ENCODE measurements at places on chromosomes 2 and 18.

- DNase-seq, result no peak
Observed at GRCh38 chr2:128416109-128416785, 97.6 kb upstream of the HS6ST1 start.

- no peak for DNase-seq
Observed at GRCh38 chr18:37570336-37570930, 4.8 kb upstream of the CELF4 start.

DNA sequence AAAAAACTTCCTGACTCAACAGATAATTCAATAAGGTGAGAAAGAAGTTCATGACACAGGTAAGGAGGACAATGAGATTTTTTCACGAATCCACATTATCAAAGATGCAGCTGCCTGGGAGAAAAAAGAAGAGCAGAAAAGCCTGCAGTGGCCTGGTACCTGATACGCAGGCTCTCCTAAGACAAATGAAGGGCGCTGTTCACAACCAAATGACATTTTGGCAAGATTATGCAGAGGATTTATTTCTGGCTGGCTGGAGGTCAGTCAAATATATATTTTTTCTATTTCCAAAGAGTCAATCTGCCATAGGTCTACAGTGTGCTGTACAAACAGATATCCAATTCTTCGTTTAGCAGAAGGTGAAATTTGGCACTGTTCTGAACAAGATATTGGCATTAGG, 257.3 kb downstream of the STK39 start:
- no peak for DNase-seq

DNA sequence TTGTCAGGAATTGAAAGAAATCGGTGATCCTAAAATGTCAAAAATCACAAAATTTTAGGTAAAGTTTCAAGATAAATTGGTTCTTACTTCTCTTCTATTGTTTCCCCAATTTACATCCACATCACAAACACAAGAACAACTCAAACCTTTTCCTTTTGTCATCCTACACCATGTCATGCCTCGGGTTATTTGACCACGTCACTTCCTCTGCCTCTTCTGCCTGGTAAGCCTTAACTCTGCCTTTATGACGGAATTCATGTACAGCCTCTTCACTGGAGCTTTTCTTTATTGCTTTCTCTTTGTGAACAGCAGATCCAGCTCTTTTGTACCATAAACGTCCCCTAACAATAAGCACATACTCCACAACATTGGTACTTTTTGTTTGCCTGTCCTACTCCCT, 258.0 kb downstream of the DPP10 start:
- DNase-seq, result no peak

- DNase-seq, result no peak
Observed at GRCh38 chr18:70674896-70675295, 386.1 kb downstream of the SOCS6 start.

DNA sequence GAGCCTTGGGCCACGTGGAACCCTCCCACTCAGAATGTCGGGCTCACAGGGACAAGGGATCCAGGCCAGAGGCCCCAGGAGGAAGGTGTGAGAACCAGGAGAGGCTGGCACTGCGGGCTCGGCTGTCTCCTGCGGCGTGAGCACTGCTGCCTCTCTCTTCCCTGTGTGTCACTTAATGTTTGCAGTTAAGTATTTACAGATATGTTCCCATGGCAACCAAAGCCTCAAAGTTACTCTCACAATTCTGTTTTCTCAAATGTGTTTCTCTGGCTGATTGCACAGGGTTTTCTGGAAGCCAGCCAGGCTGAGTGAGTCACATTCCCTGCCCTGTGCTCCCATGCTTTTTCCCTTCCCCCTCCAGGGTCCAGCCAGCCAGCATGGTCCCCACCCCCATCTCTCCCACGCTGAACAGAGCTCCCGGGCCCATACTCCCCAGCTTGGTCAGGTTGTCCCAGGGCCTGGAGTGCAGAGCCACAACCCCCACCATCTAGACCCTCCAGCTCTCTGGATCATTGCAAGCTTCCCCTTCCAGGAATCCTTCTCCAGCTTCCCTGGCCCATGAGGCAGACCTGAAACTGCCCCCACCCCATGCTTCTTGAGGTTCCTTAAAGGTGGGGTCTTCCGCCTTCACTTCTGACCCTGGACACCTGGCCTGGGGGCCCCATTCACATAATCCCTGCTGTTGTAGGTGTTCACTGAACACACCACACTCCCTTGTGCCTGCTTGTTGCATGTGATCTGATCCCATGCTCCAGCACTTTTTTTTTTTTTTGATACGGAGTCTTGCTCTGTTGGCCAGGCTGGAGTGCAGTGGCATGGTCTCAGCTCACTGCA, 265.9 kb downstream of the CELF4 start:
- peak; percentile 88 for DNase-seq

DNA sequence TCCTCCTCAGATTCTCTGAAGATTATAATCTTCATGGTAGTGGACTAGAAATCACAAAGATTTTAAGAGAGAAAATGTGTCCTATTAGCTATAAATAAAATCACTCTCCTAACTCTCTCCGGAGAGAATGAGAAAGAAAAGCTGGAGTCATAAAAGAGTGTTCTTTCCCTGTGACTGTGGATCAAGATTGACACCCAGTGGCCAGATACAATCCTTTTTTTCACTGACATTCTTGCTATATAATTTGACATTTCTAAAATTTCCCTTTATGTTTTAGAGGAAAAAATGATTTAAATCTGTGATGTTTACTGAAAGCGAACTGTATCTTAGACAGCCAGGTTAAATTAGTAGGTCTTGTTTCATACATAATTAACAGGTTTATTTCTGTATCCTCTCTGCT, 35.4 kb upstream of the LRP2 start:
- no peak for DNase-seq

DNA sequence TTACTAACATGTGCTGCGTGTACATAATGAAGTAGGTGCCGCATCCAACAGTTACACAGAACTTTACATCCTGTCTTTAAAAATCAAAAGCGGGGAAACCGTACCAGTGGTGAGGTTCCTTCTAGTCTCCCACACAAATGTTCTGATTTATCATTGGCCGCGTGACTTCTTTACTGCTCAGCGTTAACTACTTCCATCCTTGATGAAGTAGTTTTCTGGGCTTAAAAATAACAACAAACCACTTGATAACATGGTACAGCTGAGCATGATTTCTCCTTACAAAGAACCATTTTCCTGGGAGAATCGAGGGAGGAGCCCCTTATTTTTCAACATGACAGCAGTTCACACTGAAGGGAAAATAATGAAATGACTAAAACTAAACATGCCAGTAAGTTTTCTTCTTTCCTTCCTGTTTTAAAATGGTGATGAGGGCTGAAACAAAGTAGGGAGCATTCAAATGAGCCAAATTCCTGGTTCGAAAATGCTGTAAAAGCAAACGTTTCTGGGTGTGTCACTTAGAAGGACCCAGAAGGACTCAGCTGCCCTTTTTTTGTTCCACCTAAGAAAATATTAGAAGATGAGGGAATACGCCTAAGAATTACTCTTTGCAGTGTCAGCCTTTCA, 9.9 kb downstream of the EMILIN2 start:
- no peak for DNase-seq

GRCh38 chr2:219286436-219287115, 7.4 kb downstream of the DNAJB2 start:
- DNase-seq, result no peak

DNA sequence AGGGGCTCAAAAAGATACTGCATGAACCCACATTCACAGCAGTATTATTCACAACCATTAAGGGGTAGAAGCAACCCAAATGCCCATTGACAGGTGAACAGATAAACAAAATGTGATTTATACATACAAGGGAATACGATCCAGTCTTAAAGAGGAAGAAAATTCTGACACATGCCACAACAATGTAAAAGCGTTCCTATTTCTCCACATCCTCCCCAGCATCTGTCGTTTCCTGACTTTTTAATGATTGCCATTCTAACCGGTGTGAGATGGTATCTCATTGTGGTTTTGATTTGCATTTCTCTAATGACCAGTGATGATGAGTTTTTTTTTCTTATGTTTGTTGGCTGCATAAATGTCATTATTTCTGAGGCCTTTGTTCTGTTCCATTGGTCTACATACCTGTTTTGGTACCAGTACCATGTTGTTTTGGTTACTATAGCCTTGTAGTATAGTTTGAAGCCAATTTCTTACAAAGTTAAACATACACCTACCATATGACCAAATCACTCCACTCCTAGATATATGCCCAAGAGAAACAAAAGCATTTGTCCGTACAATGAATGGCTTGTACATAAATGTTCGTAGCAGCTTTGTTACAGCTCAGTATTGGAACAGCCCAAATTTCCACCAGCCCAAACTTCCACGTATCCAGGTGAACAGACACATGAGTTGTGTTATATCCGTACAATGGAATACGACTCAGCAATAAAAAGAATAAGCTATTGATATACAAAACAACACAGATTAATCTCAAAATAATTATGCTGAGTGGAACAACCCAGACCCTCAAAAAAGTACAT, 85.1 kb downstream of the TMEM131 start:
- no peak for DNase-seq

DNA sequence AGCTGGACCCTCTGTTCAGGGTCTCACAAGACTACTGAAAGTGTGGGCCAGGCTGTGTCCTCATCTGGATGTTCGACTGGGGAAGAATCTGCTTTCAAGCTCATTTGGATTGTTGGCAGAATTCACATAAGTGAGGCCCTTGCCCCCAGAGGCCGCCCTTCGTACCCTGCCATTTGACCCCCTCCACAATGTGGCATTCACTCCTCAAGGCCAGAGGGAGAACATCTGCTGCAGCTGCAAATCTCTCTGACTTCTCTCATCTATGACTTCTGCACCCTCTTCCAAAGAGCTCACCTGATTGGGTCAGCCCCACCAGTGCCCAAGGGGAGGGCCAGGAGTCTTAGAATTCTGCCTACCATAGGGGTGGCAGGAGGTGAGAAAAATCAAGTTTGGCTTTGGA, 3.9 kb upstream of the CNDP2 start:
- no peak for DNase-seq

DNA sequence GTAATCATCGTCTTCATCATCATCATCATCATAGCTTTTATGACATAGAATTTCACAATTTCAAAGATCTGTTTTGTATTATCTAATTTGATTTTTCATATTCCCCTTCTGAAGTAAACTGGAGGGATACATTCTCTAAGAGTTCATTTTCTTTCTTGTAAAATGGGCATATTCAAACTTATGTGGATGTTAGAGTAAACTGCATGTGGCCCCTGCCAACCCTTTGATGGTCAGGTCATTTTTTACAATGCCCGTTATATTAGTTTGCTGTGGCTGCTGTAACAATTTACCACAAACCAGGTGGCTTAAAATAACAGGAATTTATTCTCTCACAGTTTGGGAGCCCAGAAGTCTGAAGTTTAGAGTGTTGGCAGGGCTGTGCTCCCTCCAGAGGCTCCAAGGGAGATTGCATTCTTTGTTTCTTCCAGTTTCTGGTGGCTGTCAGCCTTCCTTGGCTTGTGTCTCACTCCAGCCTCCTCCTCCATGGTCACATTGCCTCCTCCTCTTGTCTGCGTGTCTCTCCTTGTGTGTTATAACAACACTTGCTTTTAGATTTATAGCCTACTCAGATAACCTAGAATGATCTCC, 127.5 kb upstream of the MMADHC start:
- no peak for DNase-seq

DNA sequence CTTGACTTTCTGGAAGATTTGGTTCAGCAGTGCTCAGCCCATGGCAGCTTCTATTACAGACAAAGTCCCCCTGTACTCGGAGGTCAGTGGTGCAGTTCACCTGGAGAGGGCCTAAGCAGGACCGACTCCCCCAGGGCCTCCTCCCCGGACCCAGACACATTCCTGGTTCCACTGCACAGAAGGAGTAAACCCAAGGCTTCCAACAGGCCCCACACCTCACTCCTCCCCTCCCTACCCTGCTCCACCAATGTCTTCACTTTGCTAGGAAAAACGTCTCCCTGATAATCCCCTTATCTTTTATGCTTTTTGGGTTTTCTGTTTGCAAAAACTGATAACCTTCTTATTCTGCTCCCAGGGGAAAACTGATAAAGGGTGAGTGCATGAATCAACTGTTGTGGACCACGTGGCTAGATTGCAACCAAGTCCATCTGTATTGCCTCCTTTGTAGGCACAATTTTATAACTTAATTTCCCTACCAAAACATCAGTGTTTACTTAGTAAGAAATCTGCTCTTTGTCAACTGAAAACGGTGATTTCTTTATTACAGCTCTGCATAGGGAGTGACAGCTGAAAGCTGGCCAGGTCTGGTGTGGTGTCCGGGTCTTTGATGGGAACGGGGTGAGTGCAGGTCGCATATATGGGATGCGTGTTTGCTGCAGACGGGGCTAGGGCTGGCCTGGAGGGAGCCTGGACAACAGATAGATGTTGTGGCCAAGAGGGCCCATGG, 202.5 kb downstream of the GLI2 start:
- no peak for DNase-seq

DNA sequence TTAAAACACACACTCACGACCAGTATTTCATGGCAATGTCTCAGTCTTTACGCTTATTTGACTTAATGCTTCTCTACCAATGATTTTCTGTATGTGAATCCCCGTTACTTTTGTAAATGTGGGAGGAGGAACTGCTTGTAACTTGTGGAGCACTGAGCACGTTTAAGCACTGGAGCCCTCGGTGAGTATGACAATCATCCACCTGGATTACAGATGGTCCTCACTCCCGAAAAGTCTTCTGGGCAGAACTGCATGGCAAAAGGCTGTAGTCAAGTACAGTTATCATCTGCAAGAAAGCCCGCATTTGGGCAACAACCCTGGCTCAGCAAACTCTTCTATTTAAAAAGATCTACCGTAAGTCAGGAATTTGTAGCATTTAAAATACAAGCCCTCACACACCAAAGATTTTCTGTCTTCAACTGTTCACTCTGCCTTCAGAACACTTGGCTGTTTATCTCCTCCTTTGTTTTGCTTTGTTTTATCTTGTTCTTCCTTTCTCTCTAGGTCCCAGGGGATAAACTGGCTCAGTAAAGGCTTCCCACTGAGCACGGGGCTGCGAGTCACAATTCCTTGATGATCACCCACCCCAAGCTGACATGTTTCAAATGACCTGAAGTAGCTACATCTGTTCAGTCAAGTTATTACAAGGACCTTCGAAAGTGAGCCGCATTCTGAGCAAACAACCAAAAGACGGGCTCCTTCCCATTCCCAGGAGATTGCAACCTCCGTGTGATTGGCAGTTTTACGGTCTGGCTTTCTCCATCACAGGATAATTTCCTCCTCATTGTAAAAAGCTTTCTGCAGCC, 102.2 kb downstream of the DLGAP1 start:
- no peak for DNase-seq

DNA sequence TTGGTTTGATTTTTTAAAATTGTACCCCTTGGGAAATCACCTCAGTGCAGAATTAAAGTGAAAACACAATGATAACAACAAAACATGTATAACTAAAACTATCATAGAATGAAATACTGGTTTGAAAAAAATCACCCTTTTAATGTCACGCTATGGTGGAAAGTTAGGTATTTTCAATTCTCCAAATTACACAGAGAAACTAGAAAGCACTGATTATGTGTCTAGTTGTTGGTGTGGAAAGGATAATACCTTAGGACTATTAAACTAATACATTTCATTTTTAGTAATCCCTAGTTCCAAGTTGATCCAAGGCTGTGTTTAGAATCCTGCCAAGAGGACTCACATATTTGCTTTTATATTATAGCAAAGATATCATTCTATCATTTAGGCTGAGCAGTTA, 71.2 kb downstream of the NUP35 start:
- DNase-seq, result no peak

- DNase-seq, result no peak
Observed at GRCh38 chr18:50298443-50299284, 11.2 kb upstream of the CXXC1 start.

- peak; percentile 16 for DNase-seq
Observed at GRCh38 chr18:47179520-47179919, 3.4 kb upstream of the IER3IP1 start.

Measured in NCI-H1436 (cell line).